ENCODE measurements at places on chromosomes 2 and 18.

- DNase-seq, result no peak
These were observed 748.2 kb upstream of the ACVR2A start for GRCh38 chr2:147096671-147097070.

DNA sequence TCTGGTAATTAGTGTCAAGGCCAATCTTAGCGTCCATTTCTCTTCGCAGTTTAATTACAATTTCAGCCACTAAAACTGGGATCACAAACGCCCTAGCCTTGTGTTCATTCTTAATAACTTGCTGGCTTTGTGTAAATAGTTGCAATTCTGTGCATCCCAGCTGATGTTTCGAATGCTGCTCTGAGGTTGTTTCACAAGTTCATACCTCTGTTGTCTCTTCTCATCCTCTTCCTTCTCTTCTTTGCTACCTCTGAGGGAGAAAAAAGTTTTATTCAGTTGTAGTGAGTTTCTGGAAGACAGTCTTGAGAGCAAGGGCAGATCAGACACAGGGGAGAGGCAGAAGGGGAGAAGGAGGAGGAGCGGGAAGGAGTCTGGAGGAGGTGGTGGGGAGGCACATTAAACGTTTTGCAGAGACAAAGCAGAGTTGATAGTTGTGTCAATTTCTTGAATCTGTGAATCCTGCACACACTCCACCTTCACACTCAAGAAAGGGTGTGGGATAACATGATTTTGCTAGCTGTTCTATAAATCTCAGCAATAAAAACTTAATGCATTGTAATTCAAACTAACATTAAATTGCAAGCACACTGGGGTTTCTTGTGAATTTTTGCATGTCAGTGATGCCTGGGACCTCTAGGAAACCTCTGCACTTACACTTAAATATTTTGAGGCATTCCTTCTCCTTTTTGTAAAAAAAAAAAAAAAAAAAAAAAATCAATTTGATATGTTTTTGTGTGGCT lies 6.8 kb downstream of the MEIS1 start:
- DNase-seq, result no peak

DNA sequence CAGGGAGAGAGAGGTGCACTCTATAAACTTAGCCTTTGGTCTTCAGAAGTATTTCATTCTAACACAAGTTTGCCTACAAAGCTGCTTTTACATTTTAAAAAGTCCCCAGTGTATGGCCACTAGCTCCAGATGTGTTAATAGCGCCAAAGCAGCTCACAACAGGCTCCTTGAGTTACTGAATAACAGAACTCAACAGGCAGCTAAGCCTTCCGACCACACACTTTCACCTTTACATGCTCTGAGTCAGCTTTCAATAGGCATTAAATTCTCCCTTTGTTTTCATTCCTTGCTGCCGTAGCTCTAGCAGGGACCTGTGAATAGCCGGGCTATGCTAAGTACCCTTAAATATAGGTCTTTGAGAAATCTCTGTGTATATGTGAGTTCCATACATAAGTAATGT lies 262.8 kb upstream of the PARD3B start:
- DNase-seq, result no peak

- no peak for DNase-seq
These were observed 6.7 kb upstream of the ADCY3 start for GRCh38 chr2:24926602-24927252.

GRCh38 chr18:6248017-6248416 lies 166.7 kb downstream of the L3MBTL4 start:
- DNase-seq, result no peak

GRCh38 chr2:183026424-183026823 lies 11.8 kb downstream of the NCKAP1 start:
- no peak for DNase-seq

DNA sequence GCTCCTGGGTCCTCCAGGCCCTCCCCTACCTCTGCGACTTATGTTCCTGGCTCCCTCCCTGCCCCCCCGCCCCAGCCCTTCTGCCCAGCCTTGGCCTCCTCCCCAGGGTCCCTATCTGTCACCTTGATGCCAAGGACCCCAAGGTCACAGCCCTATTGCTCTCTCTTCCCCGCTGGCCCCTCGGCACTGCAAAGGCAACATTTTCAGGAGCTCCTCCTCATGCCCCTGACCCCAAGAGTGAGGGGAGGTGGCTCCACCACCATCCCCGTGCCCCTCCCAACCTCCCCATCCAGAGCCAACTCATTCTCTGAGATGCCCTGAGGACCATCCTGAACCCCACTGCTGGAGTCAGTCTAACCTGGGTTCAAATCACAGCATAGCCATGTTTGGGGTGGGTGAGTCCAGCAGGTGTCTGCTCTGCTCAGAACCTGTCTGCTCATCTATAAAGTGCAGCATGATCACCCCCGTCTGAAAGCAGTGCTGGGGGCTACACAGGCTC lies 11.7 kb downstream of the LIMS2 start:
- DNase-seq, result no peak

DNA sequence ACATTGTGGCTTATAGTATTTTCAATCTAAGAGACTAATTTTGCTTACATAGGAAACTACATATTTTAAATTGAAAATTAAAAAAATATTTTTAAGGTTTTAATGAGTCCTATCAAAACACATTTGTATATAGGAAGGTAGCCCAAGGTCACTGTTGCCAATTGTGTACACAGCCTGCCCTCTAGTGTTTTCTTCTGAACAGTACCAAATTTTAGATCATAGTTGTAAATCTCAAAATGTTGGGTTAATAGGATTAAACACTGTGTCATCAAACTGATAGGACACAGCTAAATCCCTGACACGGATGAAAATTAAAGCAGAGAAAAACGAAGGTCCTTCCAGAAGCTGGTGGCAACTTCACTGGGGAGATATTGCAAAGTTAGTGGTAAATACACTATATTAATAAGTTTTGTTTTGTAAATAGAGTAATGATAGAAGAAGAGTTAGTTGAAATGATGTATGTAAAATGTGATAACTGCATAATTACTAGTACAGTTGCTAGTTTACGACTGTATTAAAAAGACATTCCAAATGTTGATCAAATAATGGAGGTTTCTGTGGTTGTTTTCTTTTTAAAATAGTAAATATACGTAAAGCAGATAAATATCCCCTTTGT lies 19.7 kb downstream of the CLUL1 start:
- no peak for DNase-seq

- DNase-seq, result no peak
These were observed 510.6 kb downstream of the SOX11 start for GRCh38 chr2:6202756-6203155.

DNA sequence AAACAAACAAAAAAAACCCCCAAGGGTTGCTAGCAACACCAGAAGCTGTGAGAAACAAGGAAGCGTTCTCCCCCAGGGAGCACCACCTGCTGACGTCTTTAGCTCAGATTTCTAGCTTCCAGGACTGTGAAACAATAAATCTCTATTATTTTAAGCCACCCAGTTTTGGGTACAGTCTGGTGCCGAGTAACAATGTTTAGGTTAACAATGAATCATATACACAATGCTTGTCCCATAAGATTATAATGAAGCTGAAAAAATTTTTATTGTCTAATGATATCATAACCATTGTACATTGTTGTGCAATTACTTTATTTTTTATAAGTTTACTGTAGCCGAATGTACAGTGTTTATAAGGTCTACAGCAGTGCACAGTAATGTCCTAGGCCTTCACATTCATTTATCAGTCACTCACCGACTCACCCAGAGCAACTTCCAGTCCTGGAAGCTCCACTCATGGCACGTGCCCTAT lies 72.1 kb upstream of the CAB39 start:
- DNase-seq, result no peak

GRCh38 chr18:48949606-48950535 lies 894 bp downstream of the SMAD7 start:
- no peak for DNase-seq

GRCh38 chr18:8453528-8453927 lies 155.7 kb upstream of the RAB12 start:
- DNase-seq, result no peak

DNA sequence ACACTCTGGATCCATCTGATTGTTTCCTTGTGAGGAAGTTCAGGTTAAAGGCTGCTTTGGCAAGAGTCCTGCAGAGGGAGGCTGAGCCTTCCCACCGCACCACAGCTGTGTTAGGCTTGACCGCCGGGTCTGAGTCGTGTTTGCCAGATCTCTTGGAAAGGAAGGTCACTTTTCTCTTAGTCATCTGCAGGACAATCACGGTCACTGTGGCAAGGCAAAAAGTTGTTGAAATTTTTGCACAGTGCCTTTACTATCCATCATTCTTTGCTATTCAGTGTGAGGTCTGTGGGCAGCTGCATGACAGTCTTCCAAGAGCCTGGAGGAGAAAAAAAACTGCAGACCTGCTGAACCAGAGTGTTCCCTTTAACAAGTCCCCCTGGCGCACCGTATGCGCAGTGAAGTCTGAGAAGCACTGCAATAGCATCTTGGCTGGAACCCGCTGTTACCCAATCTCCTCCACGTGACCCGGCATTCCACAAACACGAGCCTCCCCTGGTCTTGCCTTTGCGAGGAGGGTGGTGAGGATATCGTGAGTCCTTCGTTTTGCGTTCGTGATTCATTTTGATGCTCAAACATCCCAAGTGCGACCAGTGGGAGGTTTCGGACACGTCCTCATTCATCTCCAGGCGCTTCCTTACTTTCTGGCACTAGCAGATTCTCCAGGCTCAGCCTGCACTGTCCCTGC lies 23.0 kb downstream of the BIN1 start:
- no peak for DNase-seq

DNA sequence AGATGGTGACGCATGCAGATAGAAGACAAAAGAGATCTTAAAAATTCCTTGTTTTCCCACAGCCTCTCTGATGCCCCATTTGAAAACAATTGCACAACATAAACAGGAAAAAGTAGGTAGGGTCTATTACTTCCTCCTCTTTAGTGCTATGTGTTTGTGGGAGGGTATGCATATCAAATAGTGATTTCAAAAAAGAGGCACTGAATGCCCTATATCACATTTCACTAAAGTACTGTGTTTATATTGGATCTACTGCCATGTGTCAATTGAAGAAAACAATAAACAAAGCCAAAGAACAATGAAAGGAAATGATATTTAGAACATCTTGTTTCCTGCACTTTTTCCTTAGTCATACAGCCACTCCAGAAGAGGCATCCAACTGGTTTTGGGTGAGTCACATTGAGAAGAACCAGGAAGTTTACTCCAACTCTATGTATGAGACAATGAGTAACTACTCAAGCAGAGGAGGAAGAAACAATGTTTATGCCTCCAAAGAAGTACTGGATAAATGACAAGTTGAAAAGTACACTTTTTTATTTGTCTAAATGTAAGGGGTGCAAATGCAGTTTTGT lies 583.6 kb downstream of the FBXO15 start:
- DNase-seq, result no peak

DNA sequence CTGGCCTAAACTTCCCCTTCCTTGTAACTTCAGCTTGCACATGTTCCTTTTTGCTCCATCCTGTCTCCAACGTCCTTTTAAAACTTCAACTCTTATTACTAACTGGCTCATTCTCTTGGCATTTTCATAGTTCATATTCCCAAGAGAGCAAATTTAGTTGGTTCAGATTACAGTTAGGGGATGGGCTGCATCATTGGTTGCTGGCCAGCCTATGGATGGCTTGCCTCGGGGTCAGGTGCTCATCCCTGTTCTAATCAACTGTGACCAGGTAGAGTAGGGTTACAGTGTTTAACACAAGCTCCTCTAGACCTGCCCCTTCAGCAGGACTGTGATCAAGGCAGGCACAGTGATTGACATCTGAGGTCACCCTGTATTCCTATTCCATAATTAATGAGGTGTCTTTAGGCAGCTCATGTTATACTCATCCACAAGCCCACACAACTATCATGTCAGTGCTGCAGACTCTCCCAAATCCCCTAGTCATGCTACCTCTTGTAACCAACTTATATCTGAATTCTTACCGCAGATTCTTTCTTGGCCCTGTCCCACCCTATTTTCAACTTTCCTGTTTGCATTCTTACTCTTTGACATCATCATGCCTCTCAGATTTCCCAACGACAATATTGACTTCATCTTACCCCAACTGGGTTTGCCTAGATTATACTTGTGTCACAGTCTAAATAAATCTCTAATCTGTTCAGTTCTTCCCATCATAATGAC lies 293.3 kb downstream of the MTX2 start:
- DNase-seq, result no peak

- DNase-seq, result no peak
These were observed 351.7 kb upstream of the KYNU start for GRCh38 chr2:142525720-142526119.

- DNase-seq, result no peak
These were observed 670.8 kb upstream of the FANCL start for GRCh38 chr2:58911877-58912276.

DNA sequence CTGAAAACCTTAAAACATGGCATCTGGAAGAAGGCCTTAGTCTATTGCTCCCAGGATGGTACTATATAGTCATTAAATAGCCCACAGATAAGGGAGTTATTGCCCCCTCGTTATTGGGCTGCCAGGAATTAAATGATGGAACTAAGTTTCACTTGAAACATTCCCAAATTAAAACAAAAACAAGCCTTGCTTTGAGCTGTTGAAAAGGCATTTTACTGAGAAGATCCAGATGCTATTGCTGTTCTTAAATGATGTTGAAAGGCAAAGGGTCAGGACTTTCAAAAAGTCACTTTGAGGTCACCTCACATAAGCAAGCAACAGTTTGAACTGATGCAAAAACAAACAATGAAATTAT lies 2.0 kb upstream of the AMMECR1L start:
- DNase-seq, result no peak

DNA sequence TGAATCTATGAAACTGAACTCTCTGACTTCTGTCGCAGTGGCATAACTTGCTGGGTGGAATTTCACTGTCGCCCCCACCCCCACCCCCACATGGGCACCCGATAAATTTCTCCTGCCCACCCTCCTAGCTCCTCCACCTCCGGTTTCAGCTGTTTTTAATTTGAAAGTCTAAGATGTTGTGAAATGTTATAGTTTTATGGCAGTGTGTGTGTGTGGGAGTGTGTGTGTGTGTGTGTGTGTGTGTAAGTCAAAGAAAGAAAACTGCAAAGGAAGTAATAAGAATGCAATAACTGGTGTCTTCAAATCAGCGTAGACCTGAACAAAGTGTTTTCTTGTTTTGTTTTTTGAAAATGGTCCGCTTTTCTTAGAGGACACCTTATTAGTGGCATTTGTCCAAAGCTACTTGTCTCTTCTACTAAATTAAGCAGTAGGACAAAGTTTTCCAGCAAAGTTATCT lies 388 bp downstream of the DTNA start:
- DNase-seq, result no peak
